Stimulated activated effector memory CD8-positive, alpha-beta T cell treated with anti-CD3 and anti-CD28 coated beads, Interleukin-12 subunit alpha, Interleukin-12 subunit beta, amount 100 ng/mL, for 72 hours (primary cell): ENCODE measurements at places on chromosomes 7 and 10.
A peak's percentile ranks its signal among the peaks of the same experiment; 100 is the strongest.

GRCh38 chr7:74093671-74094223, 10.1 kb downstream of the LIMK1 start:
- no peak for DNase-seq

GRCh38 chr10:46522295-46523118, 34.0 kb downstream of the GPRIN2 start:
- no peak for DNase-seq

- no peak for DNase-seq
Observed at GRCh38 chr10:130138479-130138866, 2.3 kb downstream of the GLRX3 start.

DNA sequence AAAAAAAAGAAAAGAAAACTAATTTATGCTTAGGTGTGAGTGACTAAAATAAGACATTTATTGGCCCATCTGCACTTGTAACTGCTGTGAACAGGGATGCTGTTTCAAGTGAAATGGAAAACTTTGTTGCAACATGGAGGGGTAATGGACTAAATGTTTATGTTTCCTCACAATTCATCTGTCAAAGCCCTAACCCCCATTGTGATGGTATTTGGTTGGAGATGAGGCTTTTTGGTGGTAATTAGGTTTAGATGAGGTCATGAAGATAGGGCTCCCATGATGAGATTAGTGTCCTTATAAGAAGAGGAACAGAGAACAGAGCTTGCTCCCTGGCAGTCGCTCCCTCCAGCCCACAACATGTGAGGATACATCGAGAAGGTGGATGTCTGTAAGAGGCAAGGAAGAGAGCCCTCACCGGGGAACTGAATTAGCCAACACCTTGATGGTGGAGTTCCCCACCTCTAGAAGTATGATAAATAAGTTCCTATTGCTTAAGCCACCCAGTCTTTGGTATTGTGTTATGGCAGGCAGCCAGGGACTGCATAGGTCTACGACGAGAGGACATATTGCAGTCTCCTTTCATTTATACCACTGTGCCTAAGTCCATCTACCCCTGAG, 28.6 kb upstream of the VCL start:
- no peak for DNase-seq

GRCh38 chr10:33484787-33485186, 150.3 kb upstream of the NRP1 start:
- no peak for DNase-seq

DNA sequence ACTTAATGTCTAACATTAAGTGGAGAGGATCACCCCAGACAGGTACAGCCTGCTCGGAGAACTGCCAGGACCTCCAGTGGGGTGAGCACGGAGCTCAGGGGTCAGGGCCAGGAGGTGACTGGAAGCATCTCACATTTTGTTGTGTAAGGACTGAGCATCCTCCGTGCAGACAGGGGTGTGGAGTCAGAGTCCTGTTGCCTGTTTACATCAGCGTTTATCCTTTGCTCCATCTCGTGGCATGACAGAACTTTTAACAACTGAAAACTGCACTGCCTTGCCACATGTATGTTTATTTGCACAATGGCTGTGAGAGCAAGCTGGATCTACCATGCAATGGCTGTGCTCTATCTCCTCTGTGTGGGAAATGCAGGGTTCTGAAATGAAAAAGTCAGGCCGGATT, 175.4 kb upstream of the AKR1E2 start:
- DNase-seq: no peak

GRCh38 chr10:3467052-3467951, 294.7 kb upstream of the PITRM1 start:
- no peak for DNase-seq

GRCh38 chr10:70499836-70500167, 21.2 kb downstream of the PALD1 start:
- DNase-seq: no peak

DNA sequence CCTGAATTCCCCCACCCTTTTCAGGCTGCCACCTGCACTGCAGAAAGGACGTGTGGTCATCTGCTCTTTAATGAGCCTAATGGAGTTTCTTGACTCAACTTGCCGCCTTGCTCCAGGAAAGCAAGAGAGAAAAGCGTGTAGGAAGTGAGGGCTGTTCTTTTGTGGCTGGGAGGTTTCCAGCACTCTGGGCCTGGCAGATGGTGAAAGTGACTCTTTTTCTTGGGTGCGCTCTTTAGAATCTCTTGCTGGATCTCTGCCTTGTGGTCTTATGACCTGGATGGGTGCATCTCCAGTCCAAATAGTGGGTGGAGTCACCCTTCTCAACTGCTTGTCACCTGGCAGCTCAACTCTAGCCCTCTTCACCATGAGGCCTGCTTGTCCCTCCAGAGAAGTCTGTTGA, 244.0 kb downstream of the SORCS1 start:
- no peak for DNase-seq

DNA sequence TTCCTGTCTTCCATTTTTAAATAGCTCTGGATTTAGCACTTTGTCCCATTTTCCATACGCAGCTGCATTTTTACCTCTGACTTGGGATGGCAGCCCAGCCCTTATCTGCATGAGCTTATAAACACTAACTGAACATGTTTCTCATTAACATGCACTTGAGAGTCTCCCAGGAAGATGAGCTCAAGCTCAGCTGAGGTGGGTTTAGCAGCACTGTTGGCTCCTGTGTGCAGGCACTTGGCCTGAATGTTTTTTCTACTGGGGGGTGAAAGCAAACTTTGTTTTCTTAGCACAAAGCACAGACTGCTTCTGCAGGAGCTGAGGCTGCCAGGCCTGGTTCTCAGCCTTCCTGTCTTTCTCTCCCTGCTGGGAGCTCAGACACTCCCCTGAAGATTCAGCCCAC, 1093.6 kb upstream of the AUTS2 start:
- no peak for DNase-seq

GRCh38 chr7:30451539-30452279, 26.9 kb downstream of the NOD1 start:
- DNase-seq: no peak

- no peak for DNase-seq
Observed at GRCh38 chr10:25817200-25817599, 116.8 kb upstream of the MYO3A start.

DNA sequence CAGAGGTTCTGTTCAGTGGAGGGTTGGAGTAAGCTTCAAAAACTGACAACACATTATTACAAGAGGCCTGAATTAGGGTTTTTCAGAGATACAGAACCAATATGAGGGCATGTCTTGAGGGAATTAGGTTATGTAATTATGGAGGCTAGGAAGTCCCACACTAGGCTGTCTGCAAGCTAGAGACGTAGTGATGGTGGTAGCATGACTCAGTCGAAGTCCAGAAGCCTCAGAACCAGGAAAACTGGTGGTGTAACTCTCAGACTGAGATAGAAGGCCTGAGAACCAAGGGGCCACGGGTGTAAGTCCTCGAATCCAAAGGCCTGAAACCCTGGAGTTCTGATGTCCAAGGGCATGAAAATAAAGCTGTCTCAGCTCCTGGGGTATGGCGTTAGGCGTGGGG, 35.6 kb downstream of the ZNF518A start:
- DNase-seq: no peak

- DNase-seq: no peak
Observed at GRCh38 chr10:31102421-31102820, 70.8 kb upstream of the ZNF438 start.

- no peak for DNase-seq
Observed at GRCh38 chr10:49594594-49594993, 15.5 kb upstream of the SLC18A3 start.

DNA sequence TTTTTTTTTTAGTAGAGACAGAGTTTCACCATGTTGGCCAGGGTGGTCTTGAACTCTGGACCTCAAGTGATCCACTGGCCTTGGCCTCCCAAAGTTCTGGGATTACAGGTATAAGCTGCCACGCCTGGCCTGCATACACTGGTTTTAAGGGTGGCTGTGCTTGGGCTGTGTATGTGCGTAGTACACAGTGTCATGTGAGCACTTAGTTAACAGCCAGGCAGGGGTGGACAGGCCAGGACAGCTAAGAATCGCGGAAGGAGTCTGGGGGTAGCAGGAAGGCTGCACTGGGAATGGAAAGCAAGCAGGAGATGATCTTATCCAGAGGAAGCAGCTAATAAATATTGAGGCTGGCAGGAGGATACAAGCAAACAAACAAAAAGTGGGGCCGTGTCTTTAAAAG, 380.0 kb upstream of the GALNT17 start:
- DNase-seq: no peak

DNA sequence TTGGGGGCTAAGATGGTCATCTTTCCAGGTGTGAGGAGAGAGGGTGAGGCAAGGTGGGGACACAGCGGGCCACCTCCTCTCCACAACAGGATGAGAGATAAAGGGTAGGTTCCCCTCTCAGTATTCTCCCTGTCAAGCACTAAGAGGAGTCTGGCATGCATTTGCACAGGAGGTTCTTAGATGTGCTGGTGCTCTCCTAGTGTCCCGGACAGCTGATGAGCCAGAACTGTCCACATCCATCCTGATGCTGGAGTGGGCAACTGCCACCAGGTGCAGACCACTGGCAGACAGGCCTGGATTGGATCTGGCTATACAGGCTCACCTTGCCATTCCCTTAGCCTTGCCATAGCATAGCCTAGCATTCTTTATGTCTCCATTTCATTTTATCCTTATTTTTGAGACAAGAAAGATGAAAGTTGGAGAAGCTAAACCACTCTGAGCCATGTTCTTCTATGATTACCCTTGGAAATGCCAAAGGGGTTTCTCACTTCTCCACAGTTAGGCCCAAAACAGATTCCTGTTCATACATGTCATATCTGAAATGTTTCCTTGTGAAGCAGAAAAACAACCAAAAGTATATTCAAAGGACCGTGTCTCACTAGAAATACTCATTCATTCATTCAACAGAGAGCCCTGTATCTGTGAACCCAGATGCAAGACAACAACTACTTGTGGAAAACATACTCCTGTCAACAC, 48.8 kb upstream of the ANTXRL start:
- peak; percentile 38 for DNase-seq

DNA sequence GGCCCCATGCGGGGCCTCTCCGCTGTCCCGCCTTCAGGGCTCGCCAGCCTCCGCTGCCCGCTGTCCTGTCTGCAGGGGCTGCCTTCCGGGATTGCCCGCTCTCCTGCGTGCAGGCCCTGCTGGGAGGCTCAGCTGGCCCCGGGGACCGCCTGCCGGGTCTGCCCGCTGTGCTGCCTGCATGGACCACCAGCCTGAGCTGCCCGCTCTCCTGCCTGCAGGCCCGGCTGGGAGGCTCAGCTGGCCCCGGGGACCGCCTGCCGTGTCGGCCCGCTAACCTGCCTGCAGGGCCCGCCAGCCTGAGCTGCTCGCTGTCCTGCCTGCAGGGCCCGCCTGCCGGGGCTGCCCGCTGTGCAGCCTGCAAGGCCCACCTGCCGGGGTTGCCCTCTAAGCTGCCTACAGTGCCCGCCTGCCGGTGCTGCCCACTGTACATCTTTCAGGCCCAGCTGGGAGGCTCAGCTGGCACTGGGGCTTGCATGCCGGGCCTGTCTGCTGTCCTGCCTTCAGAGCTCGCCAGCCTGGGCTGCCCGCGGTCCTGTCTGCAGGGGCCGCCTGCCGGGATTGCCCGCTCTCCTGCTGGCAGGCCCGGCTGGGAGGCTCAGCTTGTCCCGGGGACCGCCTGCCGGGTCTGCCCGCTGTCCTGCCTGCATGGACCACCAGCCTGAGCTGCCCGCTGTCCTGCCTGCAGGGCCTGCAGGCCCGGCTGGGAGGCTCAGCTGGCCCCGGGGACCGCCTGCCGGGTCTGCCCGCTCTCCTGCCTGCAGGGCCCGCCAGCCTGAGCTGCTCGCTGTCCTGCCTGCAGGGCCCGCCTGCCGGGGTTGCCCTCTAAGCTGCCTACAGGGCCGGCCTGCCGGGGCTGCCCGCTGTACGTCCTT, 165.1 kb downstream of the GLRX3 start:
- peak; percentile 76 for DNase-seq

DNA sequence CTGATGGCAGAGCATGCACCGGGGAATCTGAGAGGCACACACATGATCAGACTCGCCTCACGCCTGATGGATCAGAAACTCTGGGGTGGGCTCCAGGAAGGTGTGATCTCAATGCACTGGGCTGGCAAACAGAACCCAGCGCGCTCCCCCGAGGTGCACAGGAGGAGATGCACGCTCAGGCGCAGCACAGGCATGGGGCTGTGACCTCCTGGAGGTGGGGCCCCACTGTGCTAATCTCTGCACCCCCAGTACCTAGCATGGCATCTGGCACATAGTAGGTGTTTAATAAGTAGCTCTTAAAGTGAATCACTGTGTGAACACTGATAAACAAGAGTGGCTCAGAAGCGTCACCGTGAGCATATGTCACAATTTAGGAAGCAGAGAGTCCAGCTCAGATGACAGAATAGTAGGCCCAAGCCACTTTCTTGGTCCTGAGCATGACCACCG, 57.9 kb downstream of the PROSER2 start:
- DNase-seq: no peak

DNA sequence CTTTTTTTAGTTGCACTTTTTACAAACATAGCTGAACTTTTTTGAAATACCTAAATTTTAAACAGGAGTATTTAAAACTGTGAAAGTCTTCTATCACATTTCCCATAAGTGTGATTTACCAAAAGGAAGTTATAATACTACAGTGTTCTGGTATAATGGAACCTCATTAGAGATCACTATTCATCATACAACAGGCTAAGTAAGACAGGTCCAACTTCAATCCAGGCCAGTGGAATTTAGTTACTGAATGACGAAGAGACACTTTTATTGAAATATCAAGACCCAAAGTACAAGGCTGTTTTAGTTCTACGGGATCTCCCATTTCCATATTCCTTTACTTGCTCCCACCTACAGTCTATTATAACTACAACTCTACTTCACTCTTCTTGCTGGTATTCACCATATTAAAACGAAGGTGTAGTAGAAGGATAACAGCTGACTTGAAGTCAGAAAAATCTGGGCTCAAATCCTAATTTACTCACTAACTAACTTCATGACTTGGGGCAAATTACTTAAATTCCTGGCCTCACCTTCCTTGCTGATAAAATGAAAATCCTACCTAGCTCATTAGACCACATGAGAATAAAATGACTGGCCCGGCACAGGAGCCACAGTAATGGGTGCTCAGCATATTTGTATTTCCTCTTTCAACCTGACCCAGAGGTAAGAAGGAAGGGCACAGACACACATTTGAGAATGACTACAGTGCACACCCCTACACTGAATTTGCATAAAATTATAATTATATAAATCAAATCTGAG, 21.6 kb downstream of the GPAM start:
- no peak for DNase-seq

GRCh38 chr7:50272808-50273207, 31.7 kb upstream of the IKZF1 start:
- DNase-seq: no peak

DNA sequence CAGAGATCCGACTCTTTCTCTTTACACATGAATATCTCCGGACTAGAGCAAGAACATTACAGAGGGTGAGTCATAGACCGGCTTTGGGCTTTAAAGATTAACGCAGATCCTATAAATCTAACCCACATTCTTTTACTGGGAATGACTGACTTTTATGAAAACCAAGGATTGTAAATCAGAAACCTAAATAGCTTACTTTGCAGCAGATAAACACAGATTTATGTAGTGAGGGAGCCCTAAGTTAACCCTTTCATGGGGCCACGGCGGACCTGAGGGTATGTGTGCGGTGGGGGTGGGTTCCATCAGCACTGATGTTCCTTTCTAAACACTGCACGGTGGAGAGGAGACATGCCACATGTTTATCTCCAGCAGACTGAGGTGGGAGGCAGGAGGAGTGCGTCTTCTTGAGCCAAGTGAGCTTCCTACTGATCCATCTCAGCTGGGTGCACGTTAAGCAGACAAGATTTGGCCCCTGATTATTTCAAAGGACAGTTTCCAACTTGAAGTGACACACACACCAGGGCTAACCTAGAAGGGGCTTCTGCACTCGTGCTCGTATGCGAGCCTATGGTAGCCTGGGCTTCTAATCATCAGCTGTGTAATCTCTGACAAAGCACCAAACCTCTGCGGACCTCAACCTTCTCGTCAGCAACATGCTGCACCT, 127.6 kb downstream of the WDR11 start:
- no peak for DNase-seq
